ENCODE measurements at places on chromosomes 6 and 20.

- no peak for DNase-seq
Observed at GRCh38 chr20:64240243-64241015, 15.1 kb upstream of the PCMTD2 start.

- DNase-seq, result no peak
Observed at GRCh38 chr6:31776485-31776988, 591 bp downstream of the VWA7 start.

DNA sequence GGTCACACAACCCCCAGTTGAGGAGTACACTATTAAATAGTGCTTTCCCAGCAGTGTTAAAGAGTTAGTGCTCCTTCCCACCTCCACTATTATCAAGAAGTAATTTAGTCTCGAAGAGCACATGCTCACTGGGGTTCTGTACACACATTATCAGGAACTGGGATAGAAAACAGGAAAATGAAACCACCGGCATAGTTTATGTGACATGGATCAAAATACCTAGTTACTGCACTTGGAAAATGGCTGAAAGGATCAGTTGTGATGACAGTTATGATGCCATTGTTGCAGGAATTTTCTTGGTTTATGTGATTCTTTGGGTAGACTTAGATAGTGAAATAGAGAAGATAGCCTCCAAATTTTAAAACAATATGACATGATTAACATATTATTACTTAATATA, 152.9 kb downstream of the AKAP7 start:
- no peak for DNase-seq

GRCh38 chr6:20479526-20479925, 54.7 kb upstream of the CDKAL1 start:
- DNase-seq, result no peak

GRCh38 chr6:87407561-87407900, 241 bp upstream of the CFAP206 start:
- peak; percentile 62 for DNase-seq

DNA sequence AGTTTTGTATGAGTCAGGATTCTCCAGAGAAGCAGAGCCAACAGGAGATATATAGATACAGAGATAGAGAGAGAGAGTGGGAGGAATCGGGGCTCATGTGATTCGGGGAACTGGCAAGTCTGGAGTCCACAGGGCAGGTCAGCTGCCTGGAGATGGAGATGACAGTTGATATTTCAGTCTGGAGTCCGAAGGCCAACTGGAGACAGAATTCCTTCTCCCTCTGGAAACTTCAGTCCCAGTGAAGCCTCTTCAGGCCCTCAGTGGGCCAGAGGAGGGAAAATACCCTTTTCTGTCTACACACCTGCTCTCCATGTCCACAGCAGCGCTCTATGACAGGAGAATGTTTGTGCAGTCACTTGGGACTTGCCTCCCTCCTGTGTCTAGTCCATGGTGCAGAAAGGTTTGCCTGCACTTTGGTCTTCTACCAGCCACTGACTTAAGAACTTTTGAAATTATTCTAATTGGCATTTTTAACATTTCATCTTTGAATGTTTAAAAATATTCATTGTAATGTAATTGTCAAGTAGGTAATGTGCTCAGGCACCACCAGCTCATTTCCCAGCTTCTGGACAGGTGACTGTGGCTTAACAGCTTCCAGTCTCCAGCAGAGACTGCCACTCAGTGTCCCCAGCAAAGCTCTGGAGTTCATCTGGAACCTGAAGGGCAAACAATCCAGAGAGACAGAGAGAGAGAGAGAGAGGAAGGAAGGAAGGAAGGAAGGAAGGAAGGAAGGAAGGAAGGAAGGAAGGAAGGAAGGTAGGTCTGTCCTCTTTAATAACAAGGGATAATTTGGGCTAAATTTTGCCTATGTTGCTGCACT, 43.8 kb upstream of the AFDN start:
- no peak for DNase-seq

DNA sequence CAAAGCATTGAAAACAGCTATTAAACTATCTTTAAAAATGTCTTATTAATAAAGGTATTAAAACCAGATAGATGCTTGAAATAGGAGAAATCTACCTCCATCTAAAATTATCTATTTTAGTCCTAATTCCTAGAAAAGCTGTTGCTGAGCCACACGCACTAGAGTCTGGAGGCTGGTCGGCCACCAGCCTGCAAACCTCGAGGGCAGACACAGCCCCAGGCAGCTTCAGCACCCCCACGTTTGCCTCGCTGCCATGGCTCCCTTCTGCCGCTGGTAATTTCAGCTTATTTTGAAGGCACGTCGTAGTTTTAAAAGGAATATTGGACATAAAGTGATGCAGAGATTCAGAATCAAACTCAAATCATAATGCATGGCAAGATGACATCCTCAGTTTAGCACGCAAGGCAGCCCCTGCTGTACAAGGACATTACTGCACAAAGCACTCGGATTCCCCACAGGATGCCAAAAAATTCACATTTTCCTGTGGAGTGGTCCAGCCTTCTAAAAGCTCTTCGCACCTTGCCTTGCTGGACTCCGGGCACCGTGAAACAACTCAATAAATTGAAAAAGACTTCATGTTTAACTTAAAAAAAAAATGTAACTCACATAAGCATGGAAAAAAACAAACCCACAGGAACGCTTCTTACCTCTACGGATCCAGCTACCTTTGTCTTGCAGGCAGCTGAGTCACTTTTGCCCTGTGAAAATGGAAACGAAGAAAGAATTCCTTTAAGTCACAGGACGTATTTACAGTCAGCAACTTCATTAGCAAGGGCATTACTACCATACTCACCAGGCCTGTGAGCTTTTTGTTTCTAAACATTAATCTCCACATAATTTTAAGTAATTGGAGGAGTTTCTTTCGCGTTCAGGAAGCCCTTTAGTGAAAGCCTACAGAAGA, 143.4 kb upstream of the RPS6KA2 start:
- DNase-seq, result peak; percentile 10

- DNase-seq, result no peak
Observed at GRCh38 chr20:15889514-15890256, 683.6 kb downstream of the KIF16B start.

GRCh38 chr6:73400656-73401055, 6.0 kb downstream of the DDX43 start:
- no peak for DNase-seq

- no peak for DNase-seq
Observed at GRCh38 chr6:160202411-160202810, 56.2 kb downstream of the SLC22A2 start.

DNA sequence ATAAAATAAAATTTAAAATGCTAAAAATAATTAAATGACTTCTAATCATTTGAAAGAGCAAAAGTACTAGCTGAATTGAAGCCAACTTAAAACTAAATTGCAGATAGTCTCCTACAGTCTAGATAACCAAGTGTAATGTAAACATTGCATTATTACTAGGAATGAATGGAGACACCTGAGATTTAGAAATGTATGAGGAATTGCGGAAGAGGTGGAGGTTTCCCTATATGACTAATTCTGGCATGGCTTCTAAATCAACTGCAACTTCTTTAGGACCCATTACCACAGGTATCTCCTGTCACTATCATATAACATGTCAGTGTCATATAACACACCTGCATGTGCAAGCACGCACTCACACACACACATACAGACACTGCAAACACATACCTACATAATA, 13.2 kb upstream of the GPR6 start:
- no peak for DNase-seq

- DNase-seq, result no peak
Observed at GRCh38 chr20:63980317-63980805, 571 bp upstream of the PRPF6 start.

- peak; percentile 97 for DNase-seq
Observed at GRCh38 chr20:48295445-48295903, 510.2 kb upstream of the SULF2 start.

GRCh38 chr6:128365520-128366160, 154.8 kb downstream of the PTPRK start:
- no peak for DNase-seq

DNA sequence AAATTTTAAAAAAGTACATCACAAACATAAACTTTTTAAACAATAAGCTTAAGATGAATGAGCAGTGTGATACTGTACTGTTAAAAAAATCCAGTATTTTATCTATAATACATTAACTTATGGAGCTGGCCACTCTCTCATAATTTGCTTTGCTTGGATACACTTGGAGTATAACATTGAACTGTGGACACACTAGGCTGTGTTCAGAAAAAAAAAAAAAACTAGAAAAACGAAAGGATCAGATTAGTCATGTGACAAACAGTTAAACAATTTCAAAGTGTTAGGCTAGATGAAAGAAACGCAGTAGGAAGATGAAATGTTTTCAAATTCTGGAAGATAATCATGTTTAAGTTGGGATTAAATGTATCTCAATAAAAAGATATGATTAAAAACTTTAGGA, 220.0 kb downstream of the GRIK2 start:
- no peak for DNase-seq

DNA sequence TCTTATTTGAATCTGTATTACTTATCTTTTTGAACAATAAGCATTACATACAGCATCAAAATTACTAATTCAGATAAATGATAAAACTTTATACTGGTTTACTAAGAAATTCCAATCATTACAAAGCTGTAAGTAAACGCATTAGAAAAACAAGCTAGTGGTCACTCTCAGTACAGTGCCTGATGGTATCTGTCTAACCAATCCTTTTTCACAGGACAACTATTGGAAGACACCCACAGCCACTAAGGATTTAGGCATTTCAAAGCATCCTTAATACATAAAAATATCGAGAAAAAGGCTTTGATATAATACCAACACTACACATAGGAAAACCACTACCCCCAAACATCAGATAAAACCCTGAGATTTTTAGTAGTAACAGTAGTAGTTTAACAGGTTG, 2.6 kb downstream of the CD164 start:
- DNase-seq, result no peak

DNA sequence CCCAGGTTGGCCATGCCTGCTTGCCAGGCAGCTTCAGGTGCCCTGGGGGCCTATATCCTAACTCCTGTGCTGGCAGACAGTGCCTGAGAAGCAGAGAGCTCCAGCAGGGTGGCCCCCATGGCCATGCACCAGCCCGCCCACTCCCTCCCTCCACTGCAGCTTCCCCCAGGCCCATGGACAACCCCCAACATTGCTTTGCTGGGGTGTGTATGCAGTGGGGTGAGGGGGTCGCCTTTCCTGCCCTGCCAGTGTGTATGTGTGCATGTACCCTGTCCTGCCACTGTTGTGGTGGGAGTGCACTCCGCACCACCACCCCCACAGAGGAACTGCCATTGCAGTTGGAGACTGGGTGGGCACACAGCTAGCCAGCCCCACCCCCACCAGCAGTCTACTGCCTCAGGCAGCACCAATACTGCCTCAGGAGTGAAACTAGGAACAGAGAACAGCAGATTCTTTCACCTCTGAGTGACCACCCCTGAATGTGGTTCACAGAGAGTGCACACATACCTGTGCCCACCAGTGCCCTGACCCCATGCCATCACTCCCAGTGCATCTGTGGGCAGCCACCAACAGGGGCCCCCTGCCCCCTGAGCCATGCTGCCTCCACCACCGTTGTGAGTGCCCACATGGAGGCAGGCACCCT, 151.1 kb downstream of the LRRC1 start:
- no peak for DNase-seq

DNA sequence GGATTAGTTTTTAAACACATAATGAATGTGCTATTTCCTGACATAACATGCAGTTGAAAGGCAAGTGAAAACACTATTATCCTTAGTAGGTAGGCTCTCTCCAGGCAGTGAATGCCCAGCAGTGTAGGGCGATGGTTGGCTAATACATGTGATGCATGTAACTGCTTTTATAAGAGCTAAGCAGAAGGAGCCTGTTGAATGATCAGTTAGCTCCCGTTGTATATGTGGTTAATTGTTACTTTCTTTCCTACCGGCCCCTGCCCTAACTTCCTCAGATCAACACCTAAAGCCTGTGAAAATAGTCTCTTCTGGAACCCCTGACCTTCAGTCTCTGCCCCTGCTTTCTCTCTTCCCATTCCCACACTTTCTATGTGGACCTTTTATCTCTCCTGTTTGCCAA, 10.5 kb downstream of the SOX4 start:
- DNase-seq, result no peak

- peak; percentile 72 for DNase-seq
Observed at GRCh38 chr6:121886223-121886830, 450.9 kb downstream of the GJA1 start.

- DNase-seq, result peak; percentile 26
Observed at GRCh38 chr6:88380618-88381288, 214.6 kb upstream of the CNR1 start.

All from cardiac fibroblast (primary cell).